Stimulated activated CD4-positive, alpha-beta T cell treated with anti-CD3 and anti-CD28 coated beads, Interleukin-4, amount 100 ng/mL, for 24 hours (primary cell): ENCODE measurements at places on chromosomes 2 and 18.

DNA sequence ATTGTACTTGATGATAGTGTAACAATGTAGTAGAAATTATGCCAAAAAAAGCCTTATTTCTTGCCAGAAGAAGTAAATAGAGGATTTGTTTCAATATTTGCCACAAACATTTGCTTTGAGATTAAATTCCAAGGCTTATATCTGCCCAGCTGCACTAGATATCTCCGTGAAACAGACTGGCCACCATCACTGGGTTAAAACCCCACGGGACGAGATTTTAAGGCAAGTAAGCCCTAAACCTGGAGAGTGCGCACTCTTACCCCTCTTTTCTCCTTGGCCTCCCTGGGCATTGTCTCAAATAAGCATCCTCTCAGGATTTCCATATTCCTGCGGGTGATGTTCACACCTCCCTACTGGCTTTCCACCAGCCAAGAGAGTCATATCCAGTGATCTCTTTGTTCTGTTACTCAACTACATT lies 334.4 kb downstream of the AGPS start:
- DNase-seq = no peak

DNA sequence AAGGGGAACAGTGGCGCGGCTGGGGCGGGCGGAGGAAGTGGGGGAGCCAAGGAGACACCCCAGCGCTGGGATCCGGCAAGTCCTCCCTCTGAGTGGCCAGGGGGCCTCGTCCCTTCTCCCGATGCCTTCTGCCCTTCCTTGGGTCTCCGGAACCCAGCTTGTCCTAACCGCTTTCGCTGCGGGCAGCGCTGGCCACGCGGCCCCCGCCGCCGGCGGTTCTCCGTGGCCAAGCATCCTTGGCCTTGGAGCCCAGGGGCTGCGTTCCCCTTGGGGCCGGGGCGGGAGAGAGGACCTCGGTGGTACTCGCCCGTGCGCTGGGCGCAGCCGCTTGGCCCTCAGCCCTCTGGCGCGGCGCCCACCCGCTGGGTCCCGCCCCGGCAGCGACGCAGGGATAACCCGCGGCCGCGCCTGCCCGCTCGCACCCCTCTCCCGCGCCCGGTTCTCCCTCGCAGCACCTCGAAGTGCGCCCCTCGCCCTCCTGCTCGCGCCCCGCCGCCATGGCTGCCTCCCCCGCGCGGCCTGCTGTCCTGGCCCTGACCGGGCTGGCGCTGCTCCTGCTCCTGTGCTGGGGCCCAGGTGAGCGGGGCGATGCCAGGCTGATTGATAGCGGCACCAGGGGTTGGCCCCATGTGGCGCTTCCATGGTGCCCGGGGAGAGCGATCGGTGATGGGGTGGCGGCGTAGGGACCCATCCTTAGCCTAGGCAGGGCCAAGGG lies 128.7 kb downstream of the UXS1 start:
- DNase-seq = no peak

DNA sequence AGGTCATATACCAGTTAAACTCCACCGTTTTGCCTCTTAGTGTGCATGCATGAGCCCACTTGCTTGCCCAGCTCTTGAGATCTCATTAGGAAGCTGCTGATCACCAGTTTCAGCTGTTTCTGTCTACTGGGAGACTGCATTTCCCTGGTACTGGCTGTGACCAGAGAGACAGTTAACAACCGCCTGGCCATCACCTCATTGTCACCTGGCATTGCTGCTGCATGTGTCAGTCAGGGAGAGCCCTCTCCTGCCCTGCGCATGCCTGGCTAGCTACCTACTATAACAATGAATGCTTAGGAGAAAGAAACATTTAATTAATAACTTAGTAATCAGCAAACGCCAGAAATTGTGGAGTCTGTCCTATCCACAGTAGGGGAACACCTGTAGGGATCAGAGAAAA lies 265.8 kb upstream of the CYRIA start:
- DNase-seq = no peak

DNA sequence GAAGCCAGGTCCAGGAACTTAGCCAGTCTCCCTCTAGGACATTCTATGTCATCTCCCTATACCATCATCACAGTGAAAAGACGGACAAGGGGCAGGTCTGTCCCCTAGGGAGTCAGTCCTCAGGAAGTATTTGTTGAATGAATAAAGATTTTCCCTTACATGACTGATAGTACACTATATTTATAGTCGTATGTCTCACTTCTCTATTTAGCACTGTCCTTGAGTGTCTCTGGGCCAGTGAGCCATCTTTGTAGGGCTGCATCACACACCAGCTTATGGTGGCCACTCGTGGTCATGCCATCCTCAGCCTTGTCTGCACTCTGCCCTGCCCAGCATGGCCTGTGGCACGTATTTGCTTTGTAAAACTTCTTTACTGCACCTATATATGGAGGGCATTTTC lies 25.8 kb downstream of the PTPN18 start:
- DNase-seq = no peak

DNA sequence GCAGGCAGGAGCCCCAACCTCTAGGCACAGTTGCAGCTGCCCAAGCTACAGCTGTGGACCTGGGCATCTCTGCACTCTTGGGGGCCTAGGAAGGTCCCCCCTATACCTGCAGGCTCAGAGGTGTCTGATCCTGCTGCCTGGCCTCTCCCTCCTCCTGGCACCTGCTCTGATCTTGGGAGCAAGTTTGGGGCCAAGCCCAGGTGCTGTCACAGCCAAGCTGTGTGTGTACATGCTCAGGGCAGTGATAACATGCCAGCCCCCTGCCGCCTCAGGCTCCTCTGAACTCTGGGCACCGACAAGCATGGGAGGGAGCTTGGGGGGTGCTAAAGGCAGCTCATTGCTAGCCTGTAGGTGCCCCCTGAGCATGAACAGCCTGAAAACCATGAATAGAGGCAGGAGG lies 829.6 kb upstream of the VRK2 start:
- no peak for DNase-seq

GRCh38 chr2:216418981-216419380 lies 6.7 kb downstream of the SMARCAL1 start:
- no peak for DNase-seq

GRCh38 chr2:189858291-189858690 lies 74.0 kb downstream of the PMS1 start:
- DNase-seq = no peak

GRCh38 chr2:181632733-181633401 lies 24.0 kb downstream of the CERKL start:
- no peak for DNase-seq

DNA sequence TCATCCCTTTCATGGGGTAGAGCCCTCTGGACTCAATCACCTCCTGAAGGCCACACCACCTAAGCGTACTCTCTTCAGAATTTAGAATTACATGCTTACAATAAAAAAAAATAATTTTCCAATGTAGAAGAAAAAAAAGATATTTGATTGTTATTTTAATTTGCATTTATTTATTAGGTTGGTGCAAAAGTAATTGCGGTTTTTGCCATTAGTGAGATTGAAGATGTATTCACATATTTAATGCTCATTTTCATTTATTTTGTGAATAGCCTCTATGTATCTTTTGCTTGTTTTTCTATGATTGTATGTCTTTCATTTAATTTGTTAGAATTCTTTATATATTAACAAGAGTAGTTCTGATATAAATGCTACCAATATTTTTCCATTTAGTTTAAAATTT lies 220.5 kb downstream of the RND3 start:
- DNase-seq = no peak

DNA sequence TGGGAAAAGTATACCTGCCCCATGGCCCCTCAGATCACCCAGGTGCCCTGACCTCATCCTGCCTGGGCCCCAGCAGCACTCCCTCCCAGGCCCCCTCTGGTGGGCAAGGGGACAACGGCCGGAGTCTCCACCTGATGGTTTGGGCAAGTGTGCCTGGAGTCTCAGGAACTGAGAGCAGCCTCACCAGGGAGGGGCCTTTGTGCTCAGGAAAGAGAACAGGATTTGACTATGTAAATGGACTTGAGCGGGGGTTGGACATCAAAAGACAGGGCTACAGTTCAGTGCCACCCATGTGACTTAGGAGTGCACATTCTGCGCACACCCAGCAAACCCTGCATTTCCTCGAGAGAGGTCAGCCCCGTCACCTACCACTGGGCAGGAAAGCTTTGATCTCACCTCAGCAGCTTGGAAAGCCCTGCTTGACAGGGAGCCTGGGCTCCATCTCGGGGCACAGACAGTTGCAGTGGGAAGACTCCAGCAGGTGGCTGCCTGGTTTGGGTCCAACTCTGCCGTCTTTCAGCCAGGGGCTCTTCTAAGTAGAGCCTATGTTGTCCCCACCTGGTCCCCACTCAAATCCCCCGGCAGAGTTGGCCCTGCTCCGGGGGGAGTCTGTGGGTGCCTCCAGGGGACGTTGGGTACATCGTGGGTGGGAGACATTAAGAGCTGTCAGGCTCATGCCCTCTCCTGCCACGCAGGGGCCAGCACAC lies 3.3 kb downstream of the INPP5D start:
- DNase-seq = no peak

- no peak for DNase-seq
Observed at GRCh38 chr2:102235042-102235473, 48.2 kb downstream of the IL1RL2 start.

DNA sequence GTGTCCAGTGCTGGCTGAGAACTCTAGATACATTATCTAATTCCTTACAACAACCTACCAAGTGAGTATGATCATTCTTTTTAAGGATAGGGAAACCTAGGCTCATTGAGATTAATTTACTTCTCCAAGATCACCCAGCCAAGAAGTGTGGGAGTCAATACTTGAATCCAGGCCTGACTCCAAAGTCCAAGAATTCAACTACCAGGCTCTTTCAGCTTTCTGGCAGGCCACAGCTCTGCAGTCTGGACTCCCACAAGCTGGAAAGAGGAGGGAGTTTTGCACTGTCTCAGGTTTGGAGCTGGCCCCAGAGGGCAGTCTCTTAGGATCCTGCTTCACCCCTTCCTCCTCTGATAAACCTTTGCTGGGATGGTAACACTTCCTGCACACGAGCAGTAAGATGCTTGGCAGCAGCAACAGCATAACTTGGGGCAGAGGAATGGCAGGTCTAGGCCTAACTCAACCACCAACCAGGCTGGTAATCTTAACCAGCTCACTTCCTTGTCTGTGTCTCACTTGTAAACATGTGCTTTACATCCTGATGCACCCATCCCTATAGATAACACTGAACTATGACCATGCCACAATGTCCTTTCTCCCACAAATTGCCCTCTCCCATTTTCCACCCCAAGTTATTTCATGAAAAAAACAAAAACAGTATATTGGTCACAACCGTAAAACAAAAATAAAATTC lies 111.1 kb upstream of the ACAA2 start:
- no peak for DNase-seq

DNA sequence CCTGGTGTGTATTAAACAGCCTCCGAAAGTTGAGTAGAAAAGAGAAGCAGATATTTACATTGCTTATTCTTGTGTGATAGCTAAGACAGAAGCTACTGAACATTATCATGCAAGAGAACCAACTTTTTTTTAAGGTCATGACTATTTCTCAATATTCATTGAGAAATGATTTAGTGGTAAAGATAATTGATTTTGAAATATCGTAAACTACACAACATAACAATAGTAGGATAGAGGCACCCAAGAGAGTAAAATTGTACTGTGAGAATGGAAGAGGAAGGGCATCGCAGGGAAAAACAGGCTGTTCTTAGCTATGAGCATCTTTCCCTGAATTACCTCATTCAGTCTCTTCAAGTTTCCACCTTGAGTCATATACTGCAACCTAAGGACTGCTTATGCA lies 25.2 kb downstream of the HRH4 start:
- no peak for DNase-seq

DNA sequence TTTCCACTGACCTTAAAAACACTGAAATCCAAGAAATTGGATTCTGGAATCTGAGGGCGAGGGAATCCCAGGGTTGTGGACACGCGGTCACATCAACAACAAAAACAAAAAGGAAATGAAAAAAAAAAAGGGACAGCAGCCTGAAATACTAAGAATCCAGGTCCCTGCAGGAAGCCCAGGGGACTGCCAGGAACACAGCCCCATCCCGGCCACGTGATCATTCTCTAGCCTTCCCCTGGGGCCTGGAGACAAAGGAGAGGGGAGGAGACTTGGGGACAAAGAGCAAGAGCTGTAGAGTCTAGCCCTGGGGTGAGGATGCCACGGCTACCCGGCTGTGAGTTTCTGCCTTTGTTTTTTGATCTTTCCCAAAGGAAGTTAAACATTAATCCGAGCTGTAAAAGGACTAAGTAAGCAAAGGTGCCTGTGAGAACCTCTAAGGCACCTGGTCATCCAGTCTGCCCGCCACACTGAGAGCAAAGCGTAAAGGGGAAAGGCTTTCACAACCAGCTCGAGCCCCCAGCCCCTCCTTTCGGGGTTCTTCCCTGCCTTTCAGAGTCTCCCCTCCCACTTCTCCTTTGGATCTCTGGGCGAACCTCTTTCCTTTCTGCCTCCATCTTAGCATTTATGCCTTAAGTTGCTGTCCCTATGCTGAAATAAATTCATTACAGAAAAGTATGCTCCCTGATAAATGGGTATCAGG lies 57.9 kb upstream of the MSH2 start:
- DNase-seq = no peak

- no peak for DNase-seq
Observed at GRCh38 chr2:162118166-162119031, 33.6 kb downstream of the GCG start.

GRCh38 chr2:50674876-50675275 lies 357.1 kb downstream of the NRXN1 start:
- no peak for DNase-seq

DNA sequence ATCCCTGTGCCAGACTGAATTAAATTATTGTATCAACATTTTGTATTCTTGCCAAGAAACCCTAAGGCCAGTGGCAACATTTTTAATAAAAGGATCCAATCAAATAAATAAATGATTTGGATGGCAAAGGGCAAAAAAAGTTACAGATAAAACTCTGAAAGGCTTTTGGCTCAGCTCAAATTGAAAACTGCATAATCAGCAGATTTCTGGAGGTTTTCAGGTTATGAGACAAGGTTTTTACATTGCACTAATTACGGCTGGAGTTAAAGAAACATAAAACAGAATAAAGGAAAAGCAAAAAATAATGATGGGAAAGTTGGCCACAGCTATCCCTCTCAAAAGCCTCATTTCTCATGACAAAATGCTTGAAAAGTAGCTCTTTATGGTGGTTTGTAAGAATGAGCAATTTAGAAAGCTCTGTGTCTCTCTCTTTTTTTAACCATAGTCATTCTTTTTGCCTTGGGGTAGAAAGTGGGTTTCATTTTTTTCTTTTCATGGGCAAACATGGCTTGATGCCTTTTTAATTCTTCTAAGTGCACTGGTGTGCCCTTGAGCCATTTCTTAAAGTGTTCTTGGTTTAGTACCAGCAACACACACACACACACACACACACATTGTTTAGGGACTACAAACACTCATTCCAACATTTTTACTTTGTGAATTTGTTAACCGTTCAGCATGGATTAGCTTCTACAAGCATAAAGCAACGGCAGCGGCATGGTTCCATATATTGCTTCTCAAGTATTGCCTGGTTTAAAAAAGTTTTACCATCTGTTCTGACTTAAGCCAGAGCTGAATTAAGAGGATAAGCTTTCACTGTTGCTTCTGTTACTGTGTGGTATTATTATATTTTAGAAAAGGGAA lies 747.1 kb upstream of the FSHR start:
- DNase-seq = no peak

DNA sequence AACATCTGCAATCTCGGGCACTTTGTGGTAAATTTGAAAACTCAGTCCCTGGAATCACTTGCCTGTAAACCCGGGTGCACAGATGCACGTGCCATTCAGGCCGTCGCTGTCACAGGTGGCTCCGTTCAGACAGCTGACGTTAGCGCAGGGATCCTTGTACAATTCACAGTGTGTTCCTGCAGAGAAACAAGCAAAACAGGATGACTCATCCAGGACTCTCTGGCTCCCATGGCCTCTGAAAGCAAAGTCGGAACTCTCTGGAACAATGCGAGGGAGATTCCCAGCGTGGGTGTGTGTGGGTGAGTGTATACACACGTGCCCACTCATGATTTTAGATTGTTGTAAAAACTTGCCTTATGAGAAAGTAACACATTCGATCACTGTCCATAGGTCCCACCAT lies 136.1 kb upstream of the PID1 start:
- no peak for DNase-seq
